ENCODE measurements at places on chromosomes 3 and 15.

GRCh38 chr3:42700366-42701288, 2.0 kb downstream of the HHATL start:
- DNase-seq, result no peak

- no peak for DNase-seq
These were observed 16.1 kb downstream of the MAP6D1 start for GRCh38 chr3:183809270-183809669.

- DNase-seq, result peak; percentile 27
These were observed 12.7 kb upstream of the TSPAN3 start for GRCh38 chr15:77083381-77084160.

- DNase-seq, result no peak
These were observed 105.6 kb upstream of the HES1 start for GRCh38 chr3:194030372-194030771.

DNA sequence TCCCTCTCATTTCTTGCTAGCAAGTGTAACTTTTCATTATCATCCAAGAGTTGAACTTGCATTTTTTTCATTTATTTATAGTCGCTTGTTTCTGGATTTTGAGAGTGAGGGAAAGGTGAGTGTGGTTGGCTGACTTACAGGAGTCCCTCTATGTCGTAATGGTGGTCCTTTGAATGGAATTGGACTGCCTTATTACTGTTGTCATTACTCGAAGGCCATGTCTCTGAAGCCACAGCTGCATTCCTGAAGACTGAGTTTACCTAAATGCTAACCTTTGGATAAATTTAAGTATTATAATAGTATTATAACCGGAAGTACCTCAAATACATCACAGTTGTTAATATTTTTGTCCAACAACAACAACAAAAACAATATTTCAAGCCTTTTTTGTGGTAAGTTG, 488.9 kb downstream of the GABRG3 start:
- no peak for DNase-seq
